ENCODE measurements at places on chromosomes 4 and X. TPM values are rescaled to one million over a fixed set of nuclear protein-coding genes. Genes with fewer than 3 reads are reported as not detected.

- DNase-seq = no peak
These were observed 22.4 kb downstream of the NUDT9 start for GRCh38 chr4:87444741-87445140.

GRCh38 chr4:55397520-55398321, 2.0 kb downstream of the TMEM165 start:
- no peak for DNase-seq

Gene P2RY4
- total RNA-seq = 0.40 TPM

- DNase-seq = no peak
These were observed 34.2 kb upstream of the GALNT7 start for GRCh38 chr4:173134426-173134825.

Gene EXOC1L
- not detected for total RNA-seq

DNA sequence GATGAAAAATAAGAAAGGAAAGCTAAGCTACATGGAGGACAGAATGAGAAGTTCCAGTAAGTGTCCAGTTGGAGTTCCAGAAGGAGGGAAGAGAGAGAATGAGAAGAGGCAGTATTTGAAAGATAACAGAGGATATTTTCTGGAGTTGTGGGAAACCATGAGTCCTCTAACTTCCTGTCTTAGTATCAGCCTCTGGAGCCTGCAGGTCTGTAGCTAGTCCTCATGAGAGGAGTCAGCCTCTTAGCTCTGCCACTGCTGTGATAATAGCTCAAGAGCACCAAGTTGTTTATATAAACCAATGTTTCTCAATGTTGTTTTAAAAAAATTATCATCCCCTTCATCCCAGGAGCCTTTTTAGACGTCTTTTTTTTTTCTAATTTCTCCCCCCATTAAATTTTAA, 2.4 kb upstream of the PLAC1 start:
- no peak for DNase-seq

DNA sequence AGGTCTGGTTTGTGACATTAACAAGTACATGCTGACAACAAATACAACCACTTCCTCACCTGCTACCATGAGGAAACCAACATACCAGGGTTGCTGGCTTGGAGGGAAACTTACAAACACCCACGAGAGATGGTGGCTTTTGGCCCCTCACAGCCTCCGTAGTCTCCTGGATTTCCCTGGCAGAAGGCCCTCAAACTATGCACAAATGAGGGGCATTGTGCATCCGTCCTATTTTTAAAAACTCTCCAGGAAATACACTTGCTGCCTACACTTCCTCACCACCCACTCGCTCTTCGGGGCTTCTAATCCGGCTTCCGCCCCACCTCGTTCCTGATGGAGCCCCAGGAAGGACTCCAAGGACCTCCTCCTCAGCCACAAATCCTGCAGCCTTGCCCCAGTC, 355.0 kb upstream of the GATB start:
- DNase-seq = no peak

- DNase-seq = no peak
These were observed 27.6 kb downstream of the GUCY1A1 start for GRCh38 chr4:155694100-155694785.

Gene EMCN
- not detected for total RNA-seq

DNA sequence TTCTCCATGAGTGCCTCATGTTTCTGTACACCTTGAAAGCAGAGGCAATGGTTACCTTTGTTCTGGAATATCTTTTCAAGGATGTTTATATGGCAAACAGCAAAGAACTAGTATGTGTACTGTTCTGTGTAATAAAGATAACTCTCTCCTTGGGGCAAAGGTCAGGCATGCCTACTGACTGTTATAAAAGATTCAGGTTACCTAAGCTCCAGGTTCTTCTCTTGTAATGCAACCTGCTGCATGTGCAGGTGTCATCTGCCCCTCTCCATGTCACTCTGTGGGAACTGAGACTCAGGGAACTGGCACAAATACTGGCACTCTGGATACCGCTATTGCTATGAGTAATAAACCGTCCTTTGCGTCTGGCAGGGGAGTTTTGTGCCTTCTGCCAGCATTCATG, 5.4 kb upstream of the TRPC3 start:
- no peak for DNase-seq

Gene SMR3B
- total RNA-seq = not detected

DNA sequence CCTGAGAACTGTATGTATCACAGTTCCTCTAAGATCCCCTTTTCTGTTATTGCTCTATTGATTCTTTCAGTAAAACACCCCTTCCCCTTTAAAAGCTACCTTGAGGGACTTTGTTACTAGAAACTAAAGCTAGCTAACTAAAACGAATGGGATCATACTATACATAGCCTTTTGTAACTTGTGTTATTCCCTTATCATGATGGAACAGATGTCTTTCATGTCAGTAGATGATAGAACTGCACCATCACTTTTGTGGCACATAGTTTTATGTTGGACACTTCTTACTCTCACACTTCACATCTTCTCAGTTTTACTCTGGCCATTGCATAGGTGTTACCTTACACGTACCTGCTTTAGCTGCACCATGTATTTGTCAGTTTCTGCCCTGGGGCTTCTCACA, 46.6 kb upstream of the PGRMC2 start:
- no peak for DNase-seq

DNA sequence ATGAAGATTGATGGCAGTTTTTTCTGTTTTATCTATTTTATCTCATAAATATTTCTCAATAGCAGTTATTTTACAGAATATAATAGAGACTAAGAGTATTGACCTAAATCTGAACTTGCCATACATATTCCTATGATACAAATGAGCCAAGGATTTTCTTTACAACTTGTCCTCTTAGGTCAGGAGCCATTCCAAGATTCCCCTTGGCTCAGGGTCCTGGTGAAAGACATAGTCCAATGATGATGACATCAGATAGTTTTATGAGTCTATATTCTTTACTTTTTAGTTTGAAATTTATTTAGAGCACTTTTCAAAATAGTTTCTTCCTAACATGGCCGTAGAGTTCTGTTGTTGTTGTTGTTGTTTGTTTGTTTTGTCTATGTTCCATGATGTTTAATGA, 869.1 kb upstream of the GRID2 start:
- DNase-seq = no peak

GRCh38 chrX:4932790-4933189, 1219.3 kb upstream of the PRKX start:
- DNase-seq = no peak

DNA sequence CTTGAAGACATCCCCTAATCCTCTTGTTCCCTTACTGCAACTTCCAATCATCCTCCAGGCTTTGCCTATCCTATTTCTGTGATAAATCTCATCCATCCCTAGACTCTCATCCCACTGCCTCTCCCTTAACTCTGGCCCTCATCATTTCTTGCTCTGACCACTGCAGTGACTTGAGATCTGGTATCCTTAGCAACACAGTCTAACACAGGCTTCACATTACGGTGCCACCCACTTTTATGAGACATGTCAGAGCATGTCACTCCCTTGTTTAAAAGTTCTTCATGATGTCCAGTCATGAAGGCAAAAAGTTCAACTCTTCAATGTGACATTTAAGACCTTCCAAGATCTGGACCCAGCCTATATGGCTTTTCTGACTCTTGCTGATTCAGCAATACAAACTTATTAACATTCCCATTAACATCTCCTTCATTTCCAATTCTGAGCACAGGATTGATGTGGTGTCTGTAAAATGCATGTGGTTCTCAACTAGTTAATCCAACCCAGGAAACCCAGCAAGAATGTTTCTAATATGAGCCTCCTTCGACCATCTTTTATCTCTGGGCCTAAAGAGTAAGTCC, 64.0 kb downstream of the OR13H1 start:
- DNase-seq = no peak

GRCh38 chr4:150950657-150951288, 64.3 kb downstream of the LRBA start:
- no peak for DNase-seq

DNA sequence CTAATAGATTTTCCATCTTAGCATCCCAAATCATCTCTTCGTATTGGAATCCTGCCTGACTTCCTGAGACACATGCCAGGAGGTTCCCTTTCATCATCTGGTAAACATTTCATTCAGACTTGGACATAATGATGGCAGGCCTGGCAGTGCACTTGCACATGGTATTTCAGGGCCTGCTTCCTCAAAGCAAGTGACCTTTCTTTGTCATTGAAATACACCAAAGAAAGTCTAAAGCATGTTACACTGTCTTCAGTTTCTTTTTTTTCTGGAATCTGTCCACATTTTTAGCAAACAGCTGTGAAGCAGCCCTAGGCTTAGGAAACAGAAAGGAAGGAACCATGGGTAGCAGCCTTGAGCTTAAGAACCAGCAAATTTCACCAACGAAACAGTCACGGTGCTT, 205.9 kb upstream of the VCX start:
- DNase-seq = no peak

GRCh38 chrX:152896450-152896849, 1.4 kb upstream of the ZNF185 start:
- no peak for DNase-seq

Gene CLDN22
- total RNA-seq = not detected

- DNase-seq = peak; percentile 44
These were observed 4.9 kb downstream of the LRPAP1 start for GRCh38 chr4:3527101-3527913.

Gene L1CAM
- 1.2 TPM for total RNA-seq

Gene VCX3A
- not detected for total RNA-seq

All from natural killer cell treated with Interleukin-12 subunit alpha and Interleukin-12 subunit beta and Interleukin-15 and Interleukin-18, amount 100 ng/mL, for 72 hours (primary cell).